ENCODE measurements at places on chromosomes 7 and 10.

DNA sequence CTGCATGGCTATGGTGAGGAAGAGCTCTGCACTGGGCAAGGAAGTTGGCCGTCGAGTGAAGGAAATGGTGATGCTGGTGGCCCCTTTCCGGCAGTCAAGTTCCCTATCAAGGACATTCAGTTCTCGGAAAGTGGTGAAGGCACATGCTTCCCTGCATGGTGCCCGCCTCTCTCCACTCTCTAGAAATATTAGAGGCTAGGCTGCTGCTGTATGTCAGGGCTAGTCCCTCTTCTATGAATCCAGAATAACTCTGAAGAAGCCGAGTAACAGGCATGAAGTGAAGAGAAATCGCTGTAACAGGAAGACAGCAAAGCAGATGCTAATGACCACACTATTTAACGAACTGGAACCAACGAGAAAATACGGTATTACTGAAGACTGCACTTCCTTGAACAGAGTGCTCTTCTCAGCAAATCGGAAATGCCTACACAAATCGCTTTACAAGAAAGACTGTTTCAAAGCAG is 5.4 kb downstream of the IDI1 start:
- peak; percentile 10 for DNase-seq

DNA sequence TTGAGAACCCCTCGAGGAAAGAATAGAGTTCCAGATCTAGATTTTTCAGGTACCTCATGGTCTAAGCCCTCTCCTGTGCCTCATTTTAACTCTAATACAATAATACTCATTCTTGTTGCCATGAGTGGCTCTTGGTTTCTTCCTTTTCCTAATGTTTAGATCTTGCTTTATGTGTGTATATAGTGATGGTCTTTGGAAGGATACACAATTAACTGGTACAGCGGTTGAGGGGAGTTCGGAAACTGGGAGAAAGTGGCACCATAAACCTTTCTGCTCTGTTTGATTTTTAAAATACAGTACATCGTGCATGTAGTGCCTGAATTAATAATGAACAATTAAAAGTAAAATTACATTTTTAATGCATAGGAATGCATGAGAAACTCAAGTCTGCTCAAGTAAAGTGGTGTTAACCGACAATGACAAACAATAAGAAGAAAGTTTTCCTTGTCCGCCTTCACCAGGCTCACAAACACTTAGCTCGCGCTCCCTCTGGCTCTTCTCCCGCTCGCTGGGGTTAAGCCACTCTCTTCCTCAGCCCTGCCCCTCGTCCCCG is 386 bp upstream of the EIF4EBP2 start:
- DNase-seq, result no peak

GRCh38 chr10:118712930-118713634 is 41.7 kb downstream of the CACUL1 start:
- DNase-seq, result no peak

DNA sequence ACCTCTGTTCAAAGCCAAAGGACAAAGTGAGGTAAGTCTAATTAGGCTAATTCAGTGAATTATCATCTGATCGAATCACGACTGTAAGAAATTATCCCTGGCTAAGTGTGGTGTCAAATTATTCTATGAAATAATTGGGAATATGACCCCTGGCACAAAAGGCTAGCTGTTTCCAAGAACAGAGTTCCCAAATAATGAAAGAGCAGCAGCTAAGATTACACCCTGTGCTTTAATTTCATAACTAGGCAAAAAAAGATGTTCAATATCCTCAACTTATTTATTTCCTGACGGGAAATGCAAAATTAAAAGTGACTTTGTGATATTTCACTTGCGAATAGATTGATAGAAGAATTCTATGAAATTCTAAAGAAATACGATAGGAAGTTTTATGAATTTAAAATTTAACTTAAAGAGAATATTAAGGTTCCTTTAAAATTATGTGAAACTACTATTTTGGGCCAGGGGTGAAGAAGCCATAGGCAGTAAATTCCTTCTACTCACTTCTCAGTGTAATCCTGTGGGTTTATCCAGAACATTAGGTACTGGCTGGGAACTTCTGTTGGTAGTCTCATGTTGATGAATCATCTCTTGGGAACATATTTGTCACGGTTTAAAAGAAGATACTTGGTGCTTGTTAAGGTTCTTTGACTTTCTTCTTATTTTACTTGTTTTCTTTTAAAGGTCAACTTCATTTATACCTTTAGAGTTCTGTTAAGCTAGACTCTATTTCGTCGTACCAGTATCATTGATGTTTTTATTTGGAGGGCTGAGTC is 148.5 kb downstream of the POLR1F start:
- peak; percentile 15 for DNase-seq

DNA sequence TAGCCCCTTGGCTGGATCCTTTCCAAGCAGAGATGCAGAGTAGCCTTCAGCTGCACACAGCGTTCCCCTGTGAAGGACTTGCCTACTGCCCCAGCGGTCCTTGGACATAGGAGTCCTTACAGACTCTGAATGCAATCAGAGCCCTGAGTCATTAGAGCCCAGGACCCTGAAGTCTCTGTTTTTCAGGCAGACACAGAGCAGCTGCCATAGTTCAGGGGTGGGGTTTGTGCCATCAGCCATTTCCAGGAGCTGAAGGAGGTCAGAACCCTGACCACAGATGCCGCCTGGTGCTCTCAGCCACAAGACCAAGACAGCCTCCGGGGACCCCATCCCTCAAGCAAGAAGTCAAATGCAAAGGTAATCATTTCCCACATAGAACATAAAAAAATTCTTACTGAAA is 32.8 kb upstream of the WDFY4 start:
- DNase-seq, result no peak

DNA sequence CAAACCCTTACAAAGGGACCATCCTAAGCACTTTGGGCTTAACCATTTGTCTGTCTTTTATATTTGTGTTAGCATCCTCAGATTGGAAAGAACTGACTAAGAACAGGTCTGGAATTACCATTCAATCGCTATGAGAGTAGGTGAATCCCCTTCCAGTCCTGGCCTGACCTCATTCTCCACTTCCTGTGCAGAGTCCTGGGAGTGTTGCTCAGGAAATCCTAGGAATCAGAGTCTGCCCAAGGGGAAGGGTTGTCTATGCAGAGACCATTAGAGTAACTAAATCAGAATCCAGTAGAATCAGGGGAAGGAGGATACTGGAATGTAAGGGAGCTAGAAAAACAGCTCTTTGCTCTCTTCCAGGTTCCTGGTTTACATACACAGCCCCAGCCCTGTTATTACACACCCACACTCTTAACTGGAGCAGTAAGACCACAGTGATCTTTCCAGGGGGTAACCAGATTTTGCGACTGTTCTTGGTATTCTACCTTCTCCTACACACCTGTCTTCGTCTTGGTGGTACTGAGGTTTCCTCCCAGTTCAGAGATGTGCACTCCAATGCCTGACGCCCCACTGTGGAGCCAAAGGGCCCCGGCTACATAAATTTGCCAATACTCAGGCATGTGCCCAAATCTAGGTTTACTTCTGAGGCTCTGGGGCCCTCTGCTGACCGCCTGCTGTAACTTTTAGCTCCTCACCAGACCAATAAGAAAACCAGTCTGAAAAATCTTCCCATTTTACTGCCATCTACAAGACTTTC is 103.7 kb downstream of the RNF216 start:
- peak; percentile 83 for DNase-seq

DNA sequence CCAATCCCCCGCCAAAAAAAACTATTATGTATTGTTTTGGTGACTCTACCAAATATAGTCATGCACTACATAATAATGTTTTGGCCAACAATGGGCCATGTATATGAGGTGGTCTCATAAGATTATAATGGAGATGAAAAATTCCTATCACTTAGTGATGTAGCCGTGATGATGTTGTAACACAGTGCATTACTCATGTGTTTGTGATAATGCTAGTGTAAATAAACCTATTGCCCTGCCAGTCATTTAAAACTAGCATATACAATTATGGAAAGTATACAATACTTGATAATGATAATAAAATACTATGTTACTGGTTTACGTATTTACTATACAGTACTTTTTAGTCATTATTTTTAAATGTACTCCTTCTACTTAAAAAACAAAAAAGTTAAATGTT is 101.5 kb downstream of the SLC25A40 start:
- DNase-seq, result no peak

- DNase-seq, result no peak
These were observed 34.2 kb downstream of the CHST12 start for GRCh38 chr7:2437537-2438148.

DNA sequence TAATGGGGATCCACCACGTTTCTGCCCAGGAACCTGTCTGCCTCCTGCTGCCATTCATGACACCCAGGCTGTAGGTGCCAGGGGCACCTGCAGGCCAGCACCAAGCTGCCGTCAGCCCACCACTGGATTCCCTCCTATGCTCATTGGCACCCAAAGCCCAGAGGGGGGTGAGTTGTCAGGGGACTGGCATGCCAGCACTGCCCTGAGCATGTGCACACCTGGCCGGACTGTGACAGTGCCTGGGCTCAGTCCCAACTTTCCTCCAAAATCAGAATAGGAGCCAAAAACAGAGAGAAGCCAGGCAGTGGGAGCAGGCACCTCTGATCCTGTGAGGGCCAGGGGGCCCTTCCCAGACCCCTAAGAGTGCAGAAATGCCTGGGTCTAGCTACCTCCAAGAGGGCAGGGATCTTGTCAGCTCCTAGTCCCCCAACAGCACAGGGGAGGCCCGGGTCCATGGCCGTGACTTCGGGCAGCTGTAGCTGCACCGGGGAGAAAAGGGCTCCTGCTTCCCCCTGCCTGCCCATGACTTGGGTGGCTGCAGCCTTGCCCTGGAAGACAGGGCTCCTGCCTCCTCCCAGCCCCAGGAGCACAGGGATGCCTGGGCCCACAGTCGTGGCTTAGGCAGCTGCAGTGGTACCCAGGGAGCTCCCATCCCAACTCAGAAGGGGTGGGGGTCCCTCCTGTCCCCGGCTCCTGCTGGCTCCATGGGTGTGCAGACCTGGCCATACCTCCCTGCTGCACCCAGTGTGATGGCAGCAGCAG is 249.8 kb upstream of the DKK1 start:
- DNase-seq, result no peak

- peak; percentile 15 for DNase-seq
These were observed 1367.1 kb downstream of the XPNPEP1 start for GRCh38 chr10:108556186-108556585.

DNA sequence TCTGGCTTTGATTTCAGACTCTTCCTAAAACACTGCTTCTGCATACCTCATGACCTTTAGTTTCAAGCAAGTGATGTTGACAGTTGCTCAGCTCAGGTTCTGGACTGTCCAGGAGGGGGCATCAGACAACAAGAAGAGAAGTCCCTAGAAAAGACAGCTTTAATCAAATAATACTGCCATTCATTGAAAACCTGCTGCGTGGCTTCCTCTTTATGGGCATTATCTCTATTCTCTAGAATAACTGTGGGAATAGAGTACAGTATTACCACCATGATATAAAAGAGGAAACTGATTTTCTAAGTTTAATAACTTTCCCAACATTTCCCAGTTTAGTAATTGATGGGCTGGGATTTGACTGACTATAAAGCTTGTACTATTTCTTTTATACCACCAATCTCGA is 170.4 kb downstream of the SNX13 start:
- peak; percentile 77 for DNase-seq
